T-helper 2 cell (primary cell): ENCODE measurements at places on chromosomes 4 and X.

GRCh38 chr4:4667622-4668081 is 125.8 kb upstream of the STX18 start:
- no peak for DNase-seq

GRCh38 chr4:187929024-187929423 is 66.5 kb upstream of the ZFP42 start:
- DNase-seq: no peak

- DNase-seq: no peak
These were observed 228.4 kb upstream of the PSAPL1 start for GRCh38 chr4:7663075-7663541.

- DNase-seq: no peak
These were observed 79.7 kb downstream of the SHROOM2 start for GRCh38 chrX:9865804-9866472.

DNA sequence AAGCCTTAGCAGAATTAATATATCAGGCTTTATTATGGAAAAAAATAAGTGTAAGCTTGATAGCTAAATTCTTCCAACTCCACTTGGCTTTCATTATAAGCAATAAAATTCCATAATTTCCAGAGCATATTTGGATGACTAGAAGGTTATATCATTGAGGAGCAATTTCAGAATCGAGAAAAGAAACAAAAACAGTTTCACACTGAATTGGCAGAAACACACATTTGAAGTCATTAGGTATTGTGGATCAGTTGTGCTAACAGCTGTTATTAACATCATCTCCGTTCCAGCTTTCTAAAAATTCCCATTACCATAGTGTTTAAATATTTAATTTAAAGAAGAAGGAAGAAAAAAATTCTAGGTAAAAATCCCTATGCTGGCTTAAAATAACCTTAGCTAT is 92.6 kb downstream of the ANTXR2 start:
- DNase-seq: no peak

- DNase-seq: no peak
These were observed 18.3 kb downstream of the ADGRG4 start for GRCh38 chrX:136318895-136319597.

- no peak for DNase-seq
These were observed 2.5 kb downstream of the FGF5 start for GRCh38 chr4:80268936-80269335.

DNA sequence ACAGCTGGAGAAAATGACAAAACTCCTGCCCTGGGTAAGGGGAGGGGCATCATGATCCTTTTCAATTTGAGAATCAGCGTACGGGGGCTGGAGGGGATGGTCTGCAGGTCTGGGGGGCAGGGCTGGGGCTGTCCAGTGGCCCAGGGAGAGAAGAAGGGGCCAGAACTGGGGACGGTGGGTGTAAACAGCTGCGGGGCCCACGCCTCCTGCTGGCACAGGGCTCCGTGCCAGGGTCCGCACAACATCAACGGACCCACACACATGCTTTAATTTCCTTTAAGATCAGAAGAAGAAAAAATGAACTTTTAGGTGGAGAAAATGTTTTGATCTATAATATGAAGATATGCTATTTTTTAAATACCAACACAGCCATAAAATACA is 52.1 kb downstream of the PSAPL1 start:
- DNase-seq: no peak

- no peak for DNase-seq
These were observed 25.9 kb downstream of the ADH1A start for GRCh38 chr4:99264927-99265326.

DNA sequence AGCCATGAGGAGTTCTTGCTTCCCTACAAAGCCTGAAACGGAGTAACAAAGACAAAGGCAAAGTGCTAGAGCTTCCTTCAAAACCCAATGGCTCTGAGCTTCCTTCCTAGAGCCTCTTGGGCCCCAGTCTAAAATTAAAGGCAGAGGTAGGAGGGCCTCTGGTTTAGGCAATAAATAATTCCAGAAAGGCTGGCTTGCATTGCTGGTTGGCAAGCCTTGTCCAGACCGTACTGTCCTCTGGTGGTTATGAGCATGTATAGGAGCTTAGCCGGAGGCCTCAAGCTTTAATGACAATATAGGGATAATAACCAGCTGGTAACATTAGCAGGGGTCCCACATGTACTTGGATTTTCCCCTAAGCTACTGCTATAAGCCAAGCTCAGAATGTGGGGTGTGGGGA is 237.3 kb downstream of the AR start:
- no peak for DNase-seq

DNA sequence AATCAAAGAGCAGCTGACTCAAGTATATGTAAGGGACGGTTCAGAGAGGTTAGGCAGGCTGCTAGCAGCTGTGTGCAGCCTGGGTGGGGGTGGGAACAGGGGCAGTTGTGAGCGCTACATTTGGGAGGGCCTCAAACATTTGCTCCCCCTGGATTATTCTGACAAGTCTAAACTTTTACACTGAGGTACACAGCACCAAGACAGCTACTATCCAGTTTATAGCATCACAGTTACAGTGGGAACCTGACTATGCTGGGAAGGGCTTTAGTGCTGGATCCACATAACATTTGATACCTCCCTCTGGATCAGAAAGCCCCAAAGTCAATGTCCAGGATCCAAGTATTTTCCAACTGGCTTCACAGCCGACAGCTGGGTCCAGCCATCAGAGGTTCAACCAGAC is 55.8 kb upstream of the GIMD1 start:
- no peak for DNase-seq

DNA sequence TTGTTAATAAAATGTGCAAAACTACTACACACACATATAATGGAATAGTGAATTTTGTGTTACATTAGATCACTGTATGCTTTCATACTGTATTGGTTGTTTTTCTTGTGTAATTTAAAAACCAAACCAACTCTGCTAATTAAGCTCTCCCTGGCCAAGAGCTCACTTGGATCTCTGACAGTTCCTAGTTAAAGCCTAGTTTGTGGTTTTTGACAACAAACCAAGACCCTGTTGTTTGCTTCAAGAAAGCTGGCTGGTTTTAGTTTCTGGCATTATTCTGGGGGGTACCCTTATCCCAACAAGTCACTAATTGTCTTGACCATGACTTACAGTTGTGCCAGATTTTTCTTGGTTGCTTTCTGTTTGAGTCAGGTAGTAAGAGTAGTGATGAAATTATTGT is 121.4 kb upstream of the CXorf66 start:
- no peak for DNase-seq

- DNase-seq: no peak
These were observed 17.0 kb upstream of the MAGED1 start for GRCh38 chrX:51876441-51876840.

DNA sequence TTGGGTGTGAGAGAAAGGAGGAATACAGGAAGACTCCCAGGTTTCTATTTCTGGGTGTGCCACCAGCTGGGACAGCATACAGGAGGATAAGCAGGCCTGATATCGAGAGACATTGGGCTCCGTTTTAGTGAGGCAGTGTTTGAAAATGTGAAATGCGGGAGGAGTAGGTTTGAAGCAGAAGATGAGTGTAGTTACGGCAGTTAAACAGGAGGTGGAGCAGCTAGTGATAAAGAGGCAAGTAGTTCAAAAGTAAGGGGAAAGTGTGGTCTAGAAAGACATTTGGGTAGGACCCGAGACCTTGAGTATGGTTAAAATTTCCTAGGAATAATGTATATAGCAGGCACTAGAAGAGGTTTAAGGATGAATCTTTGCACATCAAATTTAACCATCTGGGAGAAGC is 42.4 kb downstream of the DCUN1D4 start:
- DNase-seq: no peak

DNA sequence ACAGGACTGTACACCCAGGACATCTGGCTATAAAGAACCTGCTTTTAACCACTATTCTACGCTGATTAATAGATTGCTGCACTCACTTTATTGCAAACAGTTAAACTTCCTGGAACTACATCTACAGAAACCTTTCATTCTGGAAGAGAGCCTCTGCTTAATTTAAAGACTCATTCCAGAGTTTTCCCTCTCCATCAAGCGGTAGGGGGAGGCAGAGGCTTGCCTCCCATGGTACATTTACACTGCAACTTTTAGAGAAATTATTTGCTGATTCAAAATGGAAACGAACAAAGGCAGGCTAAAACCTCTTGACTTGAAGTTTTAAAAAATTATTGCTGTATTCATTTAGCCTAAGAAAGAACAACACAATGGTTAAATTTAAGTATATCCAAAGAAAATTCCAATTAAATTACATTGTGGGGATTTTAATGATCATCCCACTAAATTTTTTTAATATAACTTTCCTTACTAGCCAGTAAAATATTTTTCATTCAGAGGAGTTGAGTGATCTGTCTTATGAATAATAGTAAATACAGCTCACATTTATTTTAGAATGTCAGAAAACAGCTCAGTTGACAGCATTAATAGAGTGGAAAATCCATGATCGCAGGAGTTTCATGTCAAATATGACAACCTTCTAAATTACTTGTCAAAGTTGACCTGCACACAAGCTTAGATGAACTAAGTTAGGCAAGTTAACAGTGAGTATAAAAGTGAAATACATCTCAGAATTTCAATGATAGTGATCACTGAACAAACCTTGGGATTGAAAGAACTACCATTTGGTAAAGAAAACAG is 46.3 kb upstream of the PCDH10 start:
- no peak for DNase-seq

GRCh38 chr4:33649015-33649414 is 2595.3 kb downstream of the ARAP2 start:
- no peak for DNase-seq

GRCh38 chrX:72021975-72022374 is 109.7 kb downstream of the RTL5 start:
- no peak for DNase-seq

DNA sequence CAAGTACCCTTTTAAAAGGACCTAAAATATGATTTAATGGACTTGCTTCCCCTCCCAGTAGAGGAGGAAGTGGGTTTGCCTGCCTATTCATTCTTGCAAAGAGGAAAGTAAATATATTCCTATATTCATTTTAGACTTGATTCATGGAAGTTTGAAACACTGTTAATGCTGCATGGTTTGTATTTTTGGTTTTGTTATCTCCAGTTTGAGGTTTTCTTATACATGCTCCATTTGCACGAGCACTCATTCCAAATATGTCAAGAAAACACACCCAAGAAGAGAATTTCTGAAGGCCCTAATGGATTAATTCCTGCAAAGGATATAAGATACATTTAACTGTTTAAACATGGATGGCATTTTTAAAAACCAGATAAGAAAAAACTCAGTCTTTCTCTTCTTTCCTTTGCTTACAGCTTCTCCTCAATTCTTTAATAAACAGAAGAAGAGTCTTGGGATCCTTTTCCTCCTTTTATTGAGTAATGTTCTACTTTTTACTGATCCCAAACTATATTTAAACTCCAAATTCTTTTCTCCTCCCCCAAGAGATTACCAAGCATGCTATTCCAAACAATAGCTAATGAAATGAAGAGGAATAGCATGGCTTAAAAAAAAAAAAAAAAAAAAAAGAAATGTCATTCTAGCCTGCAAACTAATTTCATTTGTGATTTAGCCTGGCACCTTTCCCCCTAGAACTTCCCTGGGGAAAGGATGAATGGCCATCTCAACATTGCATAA is 54.6 kb upstream of the LDB2 start:
- no peak for DNase-seq

GRCh38 chr4:129144755-129145206 is 48.8 kb downstream of the C4orf33 start:
- DNase-seq: no peak

DNA sequence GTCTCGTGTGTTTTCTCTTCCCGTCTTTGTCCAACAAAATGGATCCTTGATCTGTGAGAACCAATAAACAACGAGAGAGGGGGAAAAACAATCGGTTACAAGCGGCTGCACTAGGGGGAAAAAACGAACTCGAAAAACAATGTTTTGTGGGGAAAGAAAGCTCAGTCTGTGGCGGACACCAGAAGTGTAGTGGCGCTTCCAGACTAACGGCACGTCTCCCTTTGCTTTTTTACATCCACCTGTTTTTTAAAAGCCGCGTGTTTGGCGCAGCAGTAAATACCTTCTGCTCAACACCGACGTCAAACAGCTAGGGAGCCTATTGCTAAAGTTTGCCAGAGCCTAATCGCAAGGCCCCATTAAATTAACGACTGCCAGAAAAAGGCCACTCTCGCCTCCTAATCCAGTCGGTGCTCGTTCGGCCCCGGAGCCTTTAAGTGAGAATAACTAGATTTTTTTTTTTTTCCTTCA is 3.3 kb downstream of the NKX6-1 start:
- DNase-seq: no peak

- no peak for DNase-seq
These were observed 3.6 kb downstream of the OTUD4 start for GRCh38 chr4:145176641-145177432.

DNA sequence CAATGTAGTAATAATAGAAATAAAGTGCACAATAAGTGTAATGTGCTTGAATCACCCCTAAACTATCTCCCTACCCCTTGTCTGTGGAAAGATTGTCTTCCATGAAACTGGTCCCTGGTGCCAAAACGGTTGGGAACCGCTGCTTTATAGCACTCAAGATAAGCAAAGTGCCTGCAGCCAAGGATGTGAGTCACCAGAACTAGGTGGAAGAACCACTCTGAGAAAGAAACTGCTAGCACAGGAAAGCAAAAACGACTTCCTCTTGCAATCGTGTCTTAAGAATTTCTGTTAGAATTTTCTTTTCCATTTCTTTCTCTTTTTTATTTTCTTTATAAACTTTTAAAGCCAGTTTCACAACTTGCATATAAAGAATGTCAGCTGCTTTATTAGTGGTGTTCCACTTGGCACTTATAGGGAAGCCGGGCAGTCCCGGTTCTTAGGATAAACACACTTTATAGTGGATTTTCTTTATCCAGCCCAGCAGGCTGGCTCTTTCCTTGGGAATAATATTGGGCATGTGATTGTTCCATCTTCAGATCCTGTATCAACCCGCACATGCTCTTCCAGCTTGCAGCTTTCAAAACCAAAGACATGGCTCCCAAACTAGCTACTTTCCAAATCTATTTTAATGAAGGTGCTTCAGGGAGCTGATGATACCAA is 32.3 kb upstream of the CXCL8 start:
- DNase-seq: no peak

GRCh38 chr4:89752932-89753598 is 83.9 kb downstream of the SNCA start:
- no peak for DNase-seq

DNA sequence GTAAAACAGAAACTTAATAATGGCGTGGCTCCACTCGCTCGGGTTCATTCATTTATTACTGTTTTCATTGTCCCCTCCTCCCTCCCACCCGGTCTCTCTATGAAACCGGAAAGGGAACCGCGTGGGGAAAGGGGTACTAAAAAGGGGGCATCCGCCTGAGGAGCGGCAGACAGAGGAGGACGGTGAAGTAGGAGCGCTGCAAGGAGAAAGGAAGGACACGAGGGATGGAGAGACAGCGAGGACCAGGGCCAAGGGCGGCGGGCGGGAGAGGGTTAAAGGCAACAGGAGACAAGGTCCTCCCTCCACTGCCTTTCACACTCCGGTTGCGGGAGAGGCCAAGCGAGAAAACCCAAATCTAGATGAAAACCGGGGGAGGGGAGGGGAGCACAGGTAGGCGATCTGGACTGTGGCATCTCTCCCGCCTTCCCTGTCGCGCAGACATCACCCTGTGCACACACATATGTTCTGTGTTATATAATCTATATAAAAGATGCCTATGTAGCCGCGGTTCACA is 829 bp downstream of the ELOVL6 start:
- DNase-seq: no peak
